ENCODE measurements at places on chromosomes 13 and 19.

- DNase-seq: no peak
Observed at GRCh38 chr19:50311723-50312635, 17.2 kb downstream of the KCNC3 start.

DNA sequence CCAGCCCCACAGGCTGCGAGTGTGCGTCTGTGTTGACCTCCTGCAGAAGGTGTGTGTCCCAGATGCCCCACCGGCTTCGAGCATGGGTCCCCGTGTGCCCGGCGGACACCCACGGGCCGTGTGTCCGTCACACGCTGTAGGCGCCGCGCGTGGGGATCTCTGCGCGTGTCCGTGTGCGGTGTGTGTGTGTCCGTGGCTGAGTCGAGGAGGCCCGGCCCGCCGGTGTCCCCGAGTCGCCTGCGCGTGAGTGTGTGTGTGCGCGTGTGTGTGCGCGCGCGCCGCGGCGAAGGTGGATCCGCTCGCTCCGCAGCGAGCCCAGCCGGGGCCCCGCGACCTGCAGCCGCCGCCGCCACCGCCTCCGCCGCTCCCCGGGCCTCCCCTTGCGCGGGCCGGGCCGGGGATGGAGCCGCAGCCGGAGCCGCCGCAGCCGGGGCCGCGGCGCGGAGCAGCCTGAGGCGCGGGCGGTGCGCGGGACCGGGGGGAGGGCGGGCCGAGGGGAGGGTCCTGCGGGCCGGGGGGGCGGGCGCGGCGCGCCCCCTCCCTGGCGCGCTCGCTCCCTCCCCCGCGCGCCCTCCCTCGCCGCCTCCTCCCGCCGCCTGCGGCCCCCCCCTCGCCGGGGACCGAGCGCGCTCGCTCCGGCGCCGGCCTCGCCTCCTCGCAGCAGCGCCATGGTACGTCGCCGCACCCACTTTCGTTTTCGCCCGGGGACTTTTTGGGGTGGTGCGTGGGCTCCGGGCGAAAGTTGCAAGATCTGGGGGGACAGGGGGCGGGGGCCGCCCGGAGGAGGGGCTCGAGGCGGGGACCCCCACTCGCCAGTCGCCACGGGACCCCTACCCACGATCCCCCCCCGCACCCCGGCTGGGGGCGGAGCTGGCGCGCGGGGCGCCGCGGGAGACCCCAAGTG is 7.1 kb upstream of the NFIC start:
- DNase-seq: no peak

DNA sequence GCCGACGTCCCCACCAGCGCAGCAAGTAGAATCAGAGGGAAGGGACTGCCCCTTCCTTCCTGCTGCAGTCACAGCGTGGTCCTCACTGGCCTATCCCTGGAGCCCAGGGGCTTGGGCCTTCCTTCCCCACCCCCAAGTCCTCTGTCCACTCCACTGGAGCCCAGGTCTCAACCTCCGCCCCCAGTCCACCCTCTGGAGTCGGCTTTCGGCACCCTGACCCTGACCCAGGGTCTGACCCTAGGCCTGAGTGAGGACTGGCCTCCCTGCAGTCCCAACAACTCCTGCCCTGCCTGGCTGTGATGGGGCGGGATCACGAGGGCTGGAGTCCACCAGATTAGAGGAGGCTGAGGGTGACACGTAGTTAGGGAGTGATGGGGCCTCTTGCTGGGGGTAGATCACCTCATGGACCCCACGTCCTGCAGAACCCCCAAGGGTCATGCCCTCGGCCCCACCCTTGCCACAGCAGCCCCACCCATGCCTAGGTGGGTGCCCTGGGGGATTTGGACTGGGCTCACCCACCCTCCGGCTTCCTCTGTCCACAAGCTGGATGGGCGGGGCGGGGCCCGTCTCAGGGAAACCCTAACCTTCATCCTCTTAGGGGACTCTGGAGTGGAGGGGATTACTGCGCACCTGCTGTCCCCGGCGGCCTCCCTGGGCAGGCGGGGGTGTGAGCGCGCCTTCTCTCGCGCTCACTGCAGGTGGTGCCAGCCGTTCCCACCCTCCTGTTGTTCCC is 3.8 kb downstream of the RAX2 start:
- DNase-seq: no peak

- no peak for DNase-seq
Observed at GRCh38 chr13:36918246-36919131, 1.5 kb downstream of the SMAD9 start.

GRCh38 chr19:7679771-7680605 is 645 bp upstream of the TRAPPC5 start:
- DNase-seq: no peak

- DNase-seq: no peak
Observed at GRCh38 chr19:6503407-6504201, 1.5 kb upstream of the TUBB4A start.

GRCh38 chr13:45833242-45833641 is 18.3 kb downstream of the SIAH3 start:
- DNase-seq: no peak

- no peak for DNase-seq
Observed at GRCh38 chr13:97189928-97190327, 32.2 kb upstream of the MBNL2 start.

- DNase-seq: no peak
Observed at GRCh38 chr19:15187026-15188007, 13.5 kb downstream of the NOTCH3 start.

GRCh38 chr13:75174481-75174880 is 307.5 kb downstream of the TBC1D4 start:
- no peak for DNase-seq

GRCh38 chr19:2424686-2425621 is 2.4 kb downstream of the TIMM13 start:
- DNase-seq: no peak

DNA sequence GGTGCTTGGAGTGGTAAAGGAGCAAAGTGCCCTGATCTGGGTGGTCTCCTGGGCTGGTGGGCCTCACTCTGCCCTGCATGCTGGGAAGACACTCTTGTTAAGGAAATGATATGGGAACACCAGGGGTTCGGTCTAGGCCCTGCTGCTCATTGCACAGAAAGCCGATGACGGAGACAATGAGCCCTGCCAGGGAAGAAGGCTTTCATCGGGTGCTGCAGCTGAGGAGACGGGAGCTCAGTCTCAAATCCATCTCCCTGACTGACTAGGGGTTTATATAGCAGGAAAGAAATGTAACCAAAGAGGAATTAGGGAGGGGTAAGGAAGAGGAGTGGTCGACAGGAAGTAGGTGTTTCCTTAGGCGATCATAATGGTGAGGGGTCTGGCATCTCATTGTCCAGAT is 253.4 kb downstream of the TEX29 start:
- DNase-seq: no peak

- no peak for DNase-seq
Observed at GRCh38 chr13:94967183-94968039, 255.1 kb upstream of the SOX21 start.

GRCh38 chr13:57624565-57625435 is 6.7 kb upstream of the PCDH17 start:
- DNase-seq: no peak

DNA sequence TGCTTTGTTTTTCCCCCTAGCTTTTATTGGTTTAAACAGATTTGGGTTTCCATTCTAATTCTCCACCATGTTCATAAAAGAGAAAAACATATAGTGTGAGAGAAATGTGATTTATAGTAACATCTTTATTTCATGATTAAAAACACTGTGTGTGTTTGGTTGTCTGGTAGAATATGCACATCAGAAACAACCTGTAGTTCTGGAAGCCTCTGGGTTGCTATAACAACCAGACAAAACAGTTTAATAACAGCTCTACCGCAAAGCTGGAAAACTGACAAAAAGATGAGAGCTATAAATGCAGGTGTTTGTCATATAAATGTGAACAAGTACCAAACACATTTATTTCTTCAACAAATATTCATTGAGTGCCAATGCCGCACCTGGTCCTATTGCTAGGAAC is 9.8 kb downstream of the KBTBD6 start:
- DNase-seq: no peak

GRCh38 chr19:45508861-45509691 is 1.8 kb downstream of the VASP start:
- no peak for DNase-seq

DNA sequence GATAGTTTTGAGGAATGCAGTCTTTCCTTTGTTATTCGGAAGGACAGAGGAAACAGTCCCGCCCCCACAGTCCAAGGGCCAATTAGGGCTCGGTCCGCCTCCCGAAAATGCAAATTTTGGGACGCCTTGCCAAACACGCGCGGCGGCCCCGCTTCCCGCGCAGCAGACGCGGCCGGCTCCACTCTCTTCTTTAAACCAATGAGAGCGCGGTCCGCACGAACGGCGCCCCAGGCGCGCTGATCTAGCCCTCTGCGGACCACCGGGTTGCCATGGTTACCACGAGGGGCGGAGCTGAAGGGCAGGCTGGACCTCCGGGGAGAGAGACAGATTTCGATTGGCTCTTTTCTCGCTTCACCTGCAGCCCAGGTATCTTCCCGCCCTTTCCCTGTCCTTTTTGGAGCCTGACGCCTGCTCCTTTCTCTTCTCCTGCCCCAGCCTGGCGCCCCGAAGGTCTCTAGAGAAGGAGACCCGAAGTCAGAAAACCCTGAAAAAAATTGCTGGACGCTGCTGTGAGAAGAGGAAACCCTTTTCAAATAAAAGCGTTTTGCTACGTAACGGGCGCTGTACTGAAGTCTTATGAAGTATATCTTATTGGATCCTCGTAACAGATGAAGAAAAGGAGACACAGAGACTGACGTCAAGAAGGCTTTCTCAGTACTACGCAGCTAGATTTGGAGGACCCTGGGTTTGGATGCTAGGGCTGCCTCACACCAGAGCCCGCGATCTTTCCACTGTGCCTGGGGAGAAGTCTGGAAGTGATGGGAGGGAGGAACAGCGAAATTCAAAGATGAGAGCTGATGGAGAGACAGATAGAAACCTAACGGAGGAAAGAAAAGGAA is 2.0 kb downstream of the PTH2 start:
- peak; percentile 41 for DNase-seq

- DNase-seq: no peak
Observed at GRCh38 chr13:111661052-111661451, 340.6 kb downstream of the TEX29 start.

GRCh38 chr13:107035778-107036177 is 467.8 kb upstream of the ARGLU1 start:
- no peak for DNase-seq

DNA sequence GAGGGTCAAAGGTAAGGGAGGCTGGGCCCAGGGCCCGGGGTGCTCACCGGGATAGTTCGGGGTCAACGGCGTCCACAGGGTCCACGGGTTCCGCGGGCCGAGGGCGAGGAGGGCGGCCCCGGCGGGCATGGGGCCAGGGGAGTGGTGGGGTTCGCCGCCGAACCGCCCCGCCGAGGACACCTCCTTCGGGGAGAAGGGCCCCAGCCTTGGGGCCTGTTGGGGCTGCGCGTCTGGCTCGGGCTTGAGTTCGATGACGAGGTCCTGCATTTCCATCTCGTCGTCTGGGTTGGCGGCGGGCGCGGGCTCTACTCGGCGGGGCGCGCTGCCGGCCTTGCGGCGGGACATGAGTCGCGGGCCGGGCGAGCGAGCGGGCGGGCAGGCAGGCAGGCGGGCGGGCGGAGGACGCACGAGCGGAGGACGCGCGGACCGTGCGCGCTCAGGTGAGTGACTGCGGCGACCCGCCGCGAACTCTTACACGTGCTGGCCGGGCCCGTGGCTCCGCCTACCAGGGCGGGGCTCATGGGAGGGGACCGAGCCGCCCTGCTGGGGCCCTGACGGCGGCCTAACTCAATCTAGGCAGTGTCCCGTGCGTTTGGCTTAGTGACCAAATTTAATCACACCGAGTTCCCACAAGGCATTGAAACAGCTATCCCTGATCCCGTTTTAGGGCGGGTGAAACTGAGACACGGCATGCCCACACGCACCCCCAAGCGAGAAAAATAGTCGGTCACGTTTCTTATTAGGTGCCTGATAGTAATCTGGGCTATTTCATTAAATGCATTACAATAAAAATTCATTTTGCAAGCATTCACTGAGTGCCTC is at the start of gene ZNF296:
ZNF296 (minus strand) TSS at position 450 of the 822 bp plus-strand sequence; CDS start at position 345, 105 bp downstream.
- DNase-seq: peak; percentile 81

- DNase-seq: no peak
Observed at GRCh38 chr13:20814224-20814910, 40.6 kb upstream of the EEF1AKMT1 start.

DNA sequence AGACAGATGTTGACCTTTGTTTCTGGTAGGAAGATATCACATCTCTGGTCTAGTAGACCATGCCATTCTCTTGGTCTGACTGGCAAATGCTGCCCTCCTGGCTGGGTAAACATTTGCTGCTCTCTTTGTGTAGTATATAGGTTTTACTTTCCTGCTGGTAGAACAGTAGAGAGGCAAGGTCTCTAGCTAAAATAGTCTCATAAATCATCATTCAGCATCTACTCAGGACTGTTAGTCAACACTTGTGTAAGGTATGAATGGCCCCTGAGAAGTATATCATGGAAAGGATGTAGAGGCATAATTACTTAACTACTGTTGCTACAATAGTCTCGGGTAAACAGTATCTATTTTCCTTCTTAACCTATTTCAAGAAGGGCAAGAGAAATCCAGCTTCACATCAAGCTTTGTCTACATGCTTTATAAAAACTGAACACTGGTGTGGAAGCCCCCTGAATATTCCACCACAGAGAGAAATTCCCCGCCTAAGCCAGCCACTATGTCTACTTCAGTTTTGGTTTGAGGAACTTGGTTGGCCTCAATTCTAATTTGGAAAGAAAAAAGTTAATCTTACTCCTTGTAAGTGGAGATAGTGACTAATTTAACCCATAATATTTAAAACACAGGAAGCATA is 18.4 kb upstream of the MYCBP2 start:
- DNase-seq: no peak

- no peak for DNase-seq
Observed at GRCh38 chr13:113361406-113361805, 2.5 kb downstream of the GRTP1 start.

DNA sequence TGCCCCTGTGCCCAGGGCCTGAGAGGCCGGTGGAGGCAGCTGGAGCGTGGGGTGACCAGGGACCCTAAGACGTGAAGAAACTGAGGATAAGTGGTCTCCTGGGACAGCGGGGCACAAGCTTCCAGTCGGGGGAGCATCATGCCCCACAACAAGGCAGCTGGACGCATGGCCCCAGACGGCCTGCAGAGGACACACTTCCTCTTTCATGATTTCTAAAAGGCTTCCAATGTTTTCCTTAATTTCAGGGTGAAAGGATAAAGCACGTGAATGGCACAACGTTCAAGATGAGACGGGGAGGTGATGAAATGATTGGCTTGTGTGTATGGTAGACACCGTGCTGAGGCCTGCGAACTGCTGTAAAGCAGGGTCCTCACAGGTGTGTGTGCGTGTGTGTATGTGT is 20.2 kb upstream of the MYDGF start:
- no peak for DNase-seq

- no peak for DNase-seq
Observed at GRCh38 chr13:47962237-47962636, 38.8 kb downstream of the SUCLA2 start.

GRCh38 chr19:9427941-9428340 is 7.4 kb downstream of the ZNF266 start:
- no peak for DNase-seq
